Progenitor cell of endocrine pancreas (in vitro differentiated cells): ENCODE measurements at places on chromosomes 12 and 14.

DNA sequence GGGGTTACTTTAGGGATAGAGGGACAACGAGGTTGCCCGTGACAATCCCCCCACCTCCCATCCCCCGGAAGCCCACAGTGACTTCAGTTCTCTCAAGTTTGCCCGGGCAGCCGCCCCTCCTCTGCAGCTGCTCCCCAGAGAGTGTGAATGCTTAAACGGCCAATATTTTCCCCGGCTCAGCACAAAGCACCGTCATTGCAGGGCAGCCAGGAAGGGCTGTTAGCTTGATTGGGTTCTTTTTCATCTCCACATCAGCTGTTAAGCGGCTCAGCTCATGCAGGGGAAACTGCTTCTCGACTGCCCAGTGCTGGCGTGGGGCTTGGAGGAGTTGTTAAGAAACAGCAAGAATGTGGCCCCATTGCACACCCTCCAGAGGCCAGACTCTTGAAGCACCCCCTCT, 120.5 kb upstream of the NCOR2 start:
- DNase-seq = no peak

- no peak for DNase-seq
Measured at GRCh38 chr12:108966378-108967151, 54.3 kb downstream of the SVOP start.

DNA sequence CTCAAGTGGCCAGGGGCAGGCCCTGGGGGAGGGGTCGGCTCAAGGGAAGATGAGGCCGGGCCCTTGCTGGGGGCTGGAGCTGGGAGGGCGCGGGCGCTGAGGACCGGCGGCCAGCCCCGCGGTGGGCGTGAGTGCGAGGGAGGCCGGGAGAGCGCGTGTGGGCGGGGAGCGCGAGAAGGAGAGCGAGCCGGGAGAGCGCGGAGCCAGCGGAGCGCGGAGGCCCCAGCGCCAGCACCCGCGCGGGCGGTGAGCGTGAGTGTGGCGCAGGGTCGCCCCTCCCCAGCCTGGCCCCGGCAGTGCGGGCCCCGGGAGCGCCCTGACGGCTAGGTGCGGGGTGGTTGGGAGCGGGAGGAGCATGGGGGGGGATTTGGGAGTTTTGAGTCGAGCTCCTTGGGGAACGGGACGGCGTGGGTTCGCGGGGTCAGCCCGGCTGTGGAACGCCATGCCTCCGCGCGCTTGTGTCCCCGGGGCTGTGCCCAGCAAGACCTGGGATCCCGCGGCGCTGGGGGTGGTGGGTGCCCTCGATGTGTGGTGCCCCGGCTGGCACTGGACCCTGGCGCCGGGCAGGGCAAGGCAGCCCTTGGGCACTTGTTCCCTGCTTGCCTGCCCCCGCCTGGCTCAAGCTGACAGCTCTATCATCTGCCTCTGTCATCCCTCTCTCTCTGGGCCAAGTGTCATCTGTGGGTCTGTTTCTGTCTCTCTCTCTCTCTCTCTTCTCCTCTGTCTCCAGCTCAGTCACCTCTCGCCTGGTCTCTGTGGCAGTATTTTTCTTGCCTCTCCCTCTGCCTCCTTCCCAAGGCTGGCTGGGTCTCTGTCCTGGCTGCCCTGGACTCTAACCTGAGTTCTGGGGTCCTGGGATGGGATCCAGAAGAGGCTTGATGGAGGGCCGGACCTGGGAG, at the start of gene LBHD2:
Gene LBHD2 (plus strand): TSS at position 190 of the 899 bp plus-strand sequence. CDS start 1,803 bp downstream, outside the sequence.
- no peak for DNase-seq

- DNase-seq = no peak
Measured at GRCh38 chr12:51082561-51083125, 753 bp downstream of the CSRNP2 start.

- DNase-seq = no peak
Measured at GRCh38 chr12:104858611-104859543, 99.2 kb downstream of the SLC41A2 start.

DNA sequence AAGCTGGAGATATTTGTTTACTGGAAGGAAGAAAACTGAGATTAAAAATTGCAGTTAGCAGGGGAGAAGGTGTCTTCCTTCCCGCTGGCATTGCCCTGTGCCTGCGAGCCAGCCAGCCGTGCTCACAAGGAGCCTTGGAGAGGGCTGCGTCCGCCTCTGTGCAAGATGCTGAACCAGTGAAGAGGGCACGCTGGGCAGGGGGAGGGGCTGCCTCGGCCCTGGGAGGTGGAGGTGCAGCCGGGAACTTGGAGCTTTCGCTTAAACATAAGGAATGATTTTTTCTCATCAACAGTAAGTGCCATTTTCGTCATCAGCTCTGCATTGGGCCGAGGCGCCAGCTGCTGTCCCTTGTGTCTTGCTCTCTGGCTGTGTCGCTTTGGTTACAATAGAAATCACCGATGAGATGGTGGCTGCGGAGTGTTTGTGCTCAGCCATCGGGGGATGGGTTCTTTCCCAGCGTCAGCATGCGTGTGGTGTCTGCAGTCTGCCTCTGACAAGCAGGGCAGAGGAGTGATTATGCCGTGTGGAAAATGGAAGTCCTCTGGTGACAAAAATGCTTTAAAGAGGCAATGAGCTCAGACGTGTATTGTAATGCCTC, 97.3 kb downstream of the ESR2 start:
- peak; percentile 22 for DNase-seq

GRCh38 chr12:57654042-57654441, 21.0 kb upstream of the B4GALNT1 start:
- DNase-seq = no peak

- DNase-seq = no peak
Measured at GRCh38 chr12:54549774-54550451, 512 bp downstream of the PDE1B start.

- DNase-seq = no peak
Measured at GRCh38 chr14:92198804-92199203, 77.0 kb downstream of the CPSF2 start.

GRCh38 chr14:20477211-20477876, 8.1 kb downstream of the PNP start:
- no peak for DNase-seq

- no peak for DNase-seq
Measured at GRCh38 chr14:55005071-55005470, 21.8 kb downstream of the WDHD1 start.

GRCh38 chr12:127401536-127401935, 865.4 kb upstream of the TMEM132C start:
- no peak for DNase-seq

GRCh38 chr14:93725002-93725582, 63.2 kb downstream of the PRIMA1 start:
- DNase-seq = no peak

- DNase-seq = no peak
Measured at GRCh38 chr14:105999361-106000028, 473.1 kb downstream of the TMEM121 start.

DNA sequence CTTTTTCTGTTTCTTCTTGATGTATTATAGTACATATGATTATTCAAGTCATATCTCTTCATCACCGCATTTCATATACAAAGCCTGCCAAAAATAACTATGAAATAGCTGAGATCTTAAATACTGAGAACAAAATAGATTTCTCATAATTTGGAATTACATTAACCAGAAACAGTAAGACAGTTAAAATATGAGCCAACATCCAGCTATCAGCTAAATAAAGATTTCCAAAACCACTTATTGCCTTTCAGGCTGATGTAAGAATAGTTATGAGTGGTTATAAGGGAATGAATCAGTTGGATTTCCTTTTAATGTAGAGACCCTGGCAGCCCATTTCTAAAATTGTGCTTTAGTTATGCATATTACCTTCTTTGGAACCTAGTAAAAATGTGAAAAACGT, 47.4 kb downstream of the TMEM117 start:
- DNase-seq = no peak

GRCh38 chr14:22579236-22579635, 9.8 kb downstream of the DAD1 start:
- DNase-seq = no peak

- no peak for DNase-seq
Measured at GRCh38 chr12:49553512-49554088, 14.3 kb downstream of the MCRS1 start.

DNA sequence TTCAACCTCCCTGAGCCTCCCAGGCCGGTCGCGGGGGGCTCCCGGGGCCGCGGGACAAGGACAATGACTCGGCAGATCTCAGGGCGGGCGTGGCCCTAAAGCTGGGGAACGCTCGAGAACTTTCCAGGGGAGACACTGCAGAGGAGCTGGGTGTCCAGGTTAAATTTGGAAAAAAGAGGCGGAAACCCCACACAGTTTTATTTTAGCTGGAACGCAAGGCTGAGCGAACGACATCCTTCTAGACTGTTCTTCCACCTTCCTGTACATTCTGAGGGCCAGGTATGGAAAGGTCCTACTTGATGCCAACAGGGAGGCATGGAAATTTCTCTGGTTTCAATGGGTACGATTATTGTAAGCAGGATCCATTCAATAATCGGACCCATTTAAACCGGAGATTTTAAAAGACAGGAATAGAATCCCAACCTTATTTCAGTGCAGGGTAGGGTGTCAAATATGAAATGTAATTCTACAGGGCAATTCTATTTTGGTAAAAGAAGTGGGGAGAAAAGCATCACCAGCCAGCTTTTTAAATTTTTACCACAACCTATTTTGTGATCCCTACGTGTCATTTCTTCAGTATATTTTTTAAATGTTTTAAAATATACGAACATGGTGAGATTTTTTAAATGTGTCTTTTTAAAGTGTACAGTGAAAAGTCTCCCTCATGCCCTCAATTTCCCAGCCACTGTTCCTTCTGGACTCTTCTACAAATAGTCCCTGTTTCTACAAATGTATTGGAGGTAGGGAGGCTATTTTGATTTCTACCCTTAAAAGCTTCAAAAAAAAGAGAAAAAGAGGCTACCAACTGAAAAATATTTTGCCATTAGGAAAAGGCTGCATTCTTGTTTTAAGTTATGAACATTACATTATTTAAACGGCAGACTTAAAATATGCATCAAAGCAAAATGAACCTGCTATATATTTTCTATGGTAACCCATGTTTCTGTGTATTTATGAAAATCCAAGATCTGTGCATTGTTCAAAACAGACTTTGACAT, 1.1 kb upstream of the UBC start:
- no peak for DNase-seq

- no peak for DNase-seq
Measured at GRCh38 chr12:56286044-56286830, 13.9 kb downstream of the CS start.

- DNase-seq = peak; percentile 88
Measured at GRCh38 chr12:50039151-50039835, 14.0 kb upstream of the RACGAP1 start.

DNA sequence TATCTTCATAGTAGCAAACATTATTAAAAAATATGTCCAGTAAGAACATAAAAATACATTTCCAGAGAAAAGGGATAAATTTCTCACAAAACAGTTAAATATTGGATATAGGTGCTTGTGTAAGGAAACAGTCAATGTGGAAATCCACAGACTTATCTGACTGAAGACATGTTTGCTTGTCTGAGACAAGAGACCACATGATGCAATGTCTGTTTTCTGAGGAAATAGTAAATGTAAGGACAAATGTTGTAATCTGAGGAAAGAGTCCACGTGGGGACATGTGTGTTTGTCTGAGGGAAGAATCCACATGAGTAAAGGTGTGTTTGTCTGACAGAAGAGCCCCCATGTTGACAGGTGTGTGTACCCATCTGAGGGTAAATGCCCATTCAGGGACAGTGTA, 1093.2 kb downstream of the TMEM121 start:
- DNase-seq = no peak

DNA sequence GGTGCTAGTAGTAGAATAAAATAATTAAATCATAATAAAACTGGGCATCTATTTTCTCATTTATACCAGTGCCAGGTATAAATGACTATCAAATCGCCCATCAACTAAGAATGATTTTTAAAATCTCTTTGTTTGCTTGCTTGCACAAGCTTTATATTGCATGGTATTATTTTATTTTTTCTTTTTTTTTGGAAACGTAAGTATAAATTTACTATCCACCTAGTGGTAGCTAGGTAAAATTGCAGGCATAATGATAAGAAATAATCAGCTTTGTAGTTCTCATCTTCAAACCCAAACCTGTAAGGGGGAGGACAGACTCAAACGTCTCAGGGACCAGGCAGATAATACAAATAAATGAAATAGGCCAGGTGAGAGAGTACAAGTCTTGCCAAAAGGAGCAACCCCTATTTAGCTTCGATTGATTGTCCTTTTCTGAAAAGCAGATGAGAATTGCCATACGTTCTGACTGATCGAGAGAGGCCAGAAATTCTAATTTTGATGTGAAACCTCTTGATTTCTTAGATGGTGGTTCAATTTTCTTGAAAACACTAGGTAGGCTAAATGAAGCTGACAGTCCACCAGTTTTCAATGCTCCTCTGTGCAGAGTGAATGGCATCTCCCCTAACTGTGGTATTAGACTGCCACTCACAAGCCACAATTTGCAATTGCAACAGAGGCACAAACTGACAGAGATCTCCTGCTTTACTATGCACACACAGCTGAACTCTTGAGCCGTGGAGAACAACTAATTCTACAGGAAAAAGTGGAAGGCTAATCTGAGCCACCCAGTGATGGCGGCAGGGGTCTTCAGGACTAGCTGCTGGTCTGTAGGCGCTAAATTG, 189.3 kb downstream of the DACT1 start:
- DNase-seq = no peak

DNA sequence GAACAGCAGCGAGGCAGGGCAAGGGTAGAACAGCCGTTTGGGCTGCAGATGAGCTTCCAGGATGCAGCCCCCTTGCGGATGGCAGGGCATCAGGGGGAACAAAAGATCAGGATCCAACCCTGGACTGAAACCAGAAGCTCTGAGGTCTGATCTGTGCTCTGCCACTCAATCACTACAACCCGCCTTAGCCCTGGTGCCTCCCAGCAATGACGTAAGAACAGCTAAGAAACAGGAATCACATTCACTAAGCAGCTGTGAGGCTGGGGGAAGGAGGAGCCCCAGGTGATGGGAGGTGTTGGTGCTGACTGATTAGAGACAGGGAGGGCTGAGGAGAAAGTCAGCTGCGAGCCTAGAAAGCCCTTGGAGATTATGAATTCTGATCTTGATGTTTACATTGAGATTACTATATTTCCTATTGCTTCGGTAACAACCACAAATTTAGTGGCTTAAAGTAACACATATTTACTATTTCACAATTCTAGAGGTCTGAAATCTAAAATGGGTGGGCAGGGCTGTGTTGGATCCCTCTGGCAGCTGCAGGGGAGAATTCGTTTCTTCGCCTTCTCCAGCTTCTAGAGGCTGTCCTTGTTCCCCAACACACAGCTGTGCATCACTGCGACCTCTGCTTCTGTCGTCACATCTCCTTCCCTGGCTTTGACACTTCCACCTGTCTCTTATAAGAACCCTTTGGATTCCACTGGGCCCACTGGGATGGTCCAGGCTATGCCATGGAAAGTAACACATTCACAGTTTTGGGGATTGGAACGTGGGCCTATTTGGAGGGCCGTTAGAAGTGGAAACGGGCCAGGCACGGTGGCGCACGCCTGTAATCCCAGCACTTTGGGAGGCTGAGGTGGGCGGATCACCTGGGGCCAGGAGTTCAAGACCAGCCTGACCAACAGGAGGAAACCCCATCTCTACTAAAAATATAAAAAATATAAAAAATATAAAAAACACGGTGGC, 6.1 kb upstream of the CD9 start:
- no peak for DNase-seq
